ENCODE measurements at places on chromosomes 12 and 14.

DNA sequence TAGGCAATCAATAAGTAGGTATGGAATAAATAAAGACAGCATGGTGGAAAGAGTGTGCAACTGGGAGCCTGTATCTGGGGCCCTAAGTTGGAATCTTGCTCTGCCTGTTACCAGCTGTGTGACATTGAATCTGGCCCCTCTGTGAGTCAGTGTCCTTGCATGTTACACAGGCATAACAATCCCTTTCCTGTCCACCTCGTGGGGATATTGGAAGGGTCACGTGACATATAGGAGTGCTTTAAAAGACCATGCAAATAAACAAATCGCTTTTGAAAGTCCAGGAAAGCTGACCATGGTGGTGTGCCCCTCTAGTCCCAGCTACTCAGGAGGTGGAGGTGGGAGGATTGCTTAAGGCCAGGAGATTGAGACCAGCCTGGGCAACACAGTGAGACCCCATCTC lies 51.1 kb upstream of the VRK1 start:
- no peak for DNase-seq
- no peak overlapping the region for H3K4me3 ChIP-seq
- peaks cover 3% of the 10 kb centered on the region for H3K4me1 ChIP-seq
- no peaks in the 10 kb centered on the region for H3K36me3 ChIP-seq

- no peak overlapping the region for H3K4me3 ChIP-seq
- peak overlapping the region; percentile 48 for H3K27ac ChIP-seq
- no peaks in the 10 kb centered on the region for H3K36me3 ChIP-seq
- DNase-seq, result peak; percentile 36
- H3K4me1 ChIP-seq, result no peaks in the 10 kb centered on the region
These were observed 435.0 kb downstream of the GXYLT1 start for GRCh38 chr12:41709463-41710285.

DNA sequence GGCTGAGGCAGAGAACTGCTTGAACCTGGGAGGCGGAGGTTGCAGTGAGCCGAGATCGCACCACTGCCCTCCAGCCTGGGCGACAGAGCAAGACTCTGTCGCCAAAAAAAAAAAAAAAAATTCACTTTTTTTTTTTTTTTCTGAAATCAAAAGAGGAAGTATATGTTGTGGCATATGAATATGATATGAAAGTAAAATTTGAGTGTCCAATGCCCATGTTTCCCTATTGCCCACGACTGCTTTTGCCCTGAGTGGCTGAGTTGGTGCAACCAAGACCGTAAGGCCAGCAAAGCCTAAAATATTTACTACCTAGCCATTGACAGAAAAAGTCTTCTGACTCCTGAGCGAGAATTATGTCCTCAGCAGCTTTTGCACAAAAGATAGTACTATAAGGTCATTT lies 101.7 kb upstream of the PARP11 start:
- H3K27ac ChIP-seq, result no peak overlapping the region
- no peaks in the 10 kb centered on the region for H3K4me1 ChIP-seq
- H3K4me3 ChIP-seq, result no peak overlapping the region
- DNase-seq, result no peak
- no peaks in the 10 kb centered on the region for H3K36me3 ChIP-seq

GRCh38 chr14:23406244-23406643 lies 1.8 kb downstream of the MYH6 start:
- H3K27ac ChIP-seq, result no peak overlapping the region
- no peaks in the 10 kb centered on the region for H3K36me3 ChIP-seq
- DNase-seq, result no peak
- no peak overlapping the region for H3K4me3 ChIP-seq
- no peaks in the 10 kb centered on the region for H3K27me3 ChIP-seq
- H3K4me1 ChIP-seq, result no peaks in the 10 kb centered on the region

- DNase-seq, result no peak
- no peaks in the 10 kb centered on the region for H3K36me3 ChIP-seq
- no peak overlapping the region for H3K27ac ChIP-seq
- H3K4me1 ChIP-seq, result no peaks in the 10 kb centered on the region
- H3K4me3 ChIP-seq, result no peak overlapping the region
- no peaks in the 10 kb centered on the region for H3K27me3 ChIP-seq
These were observed 54.1 kb downstream of the CEP83 start for GRCh38 chr12:94405413-94406116.

- H3K27me3 ChIP-seq, result no peaks in the 10 kb centered on the region
- DNase-seq, result peak; percentile 35
- H3K36me3 ChIP-seq, result no peaks in the 10 kb centered on the region
- no peak overlapping the region for H3K27ac ChIP-seq
These were observed 220.1 kb downstream of the SOX5 start for GRCh38 chr12:23729359-23729758.

GRCh38 chr12:27549801-27550652 lies 26.0 kb downstream of the PPFIBP1 start:
- DNase-seq, result peak; percentile 99
- no peaks in the 10 kb centered on the region for H3K27me3 ChIP-seq
- H3K27ac ChIP-seq, result peak overlapping the region; percentile 95
- H3K4me1 ChIP-seq, result peaks cover 55% of the 10 kb centered on the region

DNA sequence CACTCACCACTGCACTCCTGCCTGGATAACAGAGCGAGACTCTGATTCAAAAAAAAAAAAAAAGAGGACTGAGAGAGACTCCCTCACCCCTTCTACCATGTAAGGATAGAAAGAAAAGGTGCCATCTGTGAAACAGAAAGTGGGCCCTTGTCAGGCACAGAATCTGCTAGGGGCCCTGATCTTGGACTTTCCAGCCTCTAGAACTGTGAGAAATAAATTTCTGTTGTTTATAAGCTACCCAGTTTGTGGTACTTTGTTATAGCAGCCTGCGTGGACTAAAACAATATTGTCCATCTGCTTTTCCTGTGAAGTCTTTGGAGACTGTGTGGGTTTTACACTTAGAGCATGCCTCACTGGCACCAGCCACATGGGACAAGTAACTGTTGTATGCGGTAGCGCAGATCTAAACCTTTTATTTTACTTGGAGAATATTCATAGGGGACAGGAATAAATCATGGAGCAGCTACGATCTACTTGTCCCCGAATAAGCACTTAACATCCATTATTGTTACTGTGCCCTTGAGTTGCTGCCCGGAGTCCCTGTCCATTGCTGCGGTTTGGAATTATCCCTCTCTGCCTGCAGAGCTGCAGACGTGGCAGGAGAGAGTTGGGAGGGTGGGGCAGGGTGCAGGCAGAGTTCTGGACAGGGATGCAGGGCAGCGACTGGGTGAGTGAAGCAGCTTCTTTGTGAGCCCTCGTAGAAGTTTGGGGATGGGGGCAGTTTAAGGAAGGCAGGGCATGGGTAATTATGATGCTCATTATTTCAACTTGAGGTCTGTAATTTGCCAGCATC lies 52.4 kb upstream of the STON2 start:
- no peak for DNase-seq
- no peak overlapping the region for H3K4me3 ChIP-seq
- peaks cover 16% of the 10 kb centered on the region for H3K27me3 ChIP-seq

- H3K4me3 ChIP-seq, result no peak overlapping the region
- no peak for DNase-seq
- H3K27ac ChIP-seq, result no peak overlapping the region
- H3K4me1 ChIP-seq, result no peaks in the 10 kb centered on the region
- no peaks in the 10 kb centered on the region for H3K27me3 ChIP-seq
These were observed 26.4 kb downstream of the CMKLR1 start for GRCh38 chr12:108312693-108313189.

- H3K27ac ChIP-seq, result no peak overlapping the region
- H3K4me1 ChIP-seq, result no peaks in the 10 kb centered on the region
- DNase-seq, result no peak
- no peaks in the 10 kb centered on the region for H3K36me3 ChIP-seq
- no peak overlapping the region for H3K4me3 ChIP-seq
These were observed 13.3 kb downstream of the LIN7A start for GRCh38 chr12:80924437-80924836.

DNA sequence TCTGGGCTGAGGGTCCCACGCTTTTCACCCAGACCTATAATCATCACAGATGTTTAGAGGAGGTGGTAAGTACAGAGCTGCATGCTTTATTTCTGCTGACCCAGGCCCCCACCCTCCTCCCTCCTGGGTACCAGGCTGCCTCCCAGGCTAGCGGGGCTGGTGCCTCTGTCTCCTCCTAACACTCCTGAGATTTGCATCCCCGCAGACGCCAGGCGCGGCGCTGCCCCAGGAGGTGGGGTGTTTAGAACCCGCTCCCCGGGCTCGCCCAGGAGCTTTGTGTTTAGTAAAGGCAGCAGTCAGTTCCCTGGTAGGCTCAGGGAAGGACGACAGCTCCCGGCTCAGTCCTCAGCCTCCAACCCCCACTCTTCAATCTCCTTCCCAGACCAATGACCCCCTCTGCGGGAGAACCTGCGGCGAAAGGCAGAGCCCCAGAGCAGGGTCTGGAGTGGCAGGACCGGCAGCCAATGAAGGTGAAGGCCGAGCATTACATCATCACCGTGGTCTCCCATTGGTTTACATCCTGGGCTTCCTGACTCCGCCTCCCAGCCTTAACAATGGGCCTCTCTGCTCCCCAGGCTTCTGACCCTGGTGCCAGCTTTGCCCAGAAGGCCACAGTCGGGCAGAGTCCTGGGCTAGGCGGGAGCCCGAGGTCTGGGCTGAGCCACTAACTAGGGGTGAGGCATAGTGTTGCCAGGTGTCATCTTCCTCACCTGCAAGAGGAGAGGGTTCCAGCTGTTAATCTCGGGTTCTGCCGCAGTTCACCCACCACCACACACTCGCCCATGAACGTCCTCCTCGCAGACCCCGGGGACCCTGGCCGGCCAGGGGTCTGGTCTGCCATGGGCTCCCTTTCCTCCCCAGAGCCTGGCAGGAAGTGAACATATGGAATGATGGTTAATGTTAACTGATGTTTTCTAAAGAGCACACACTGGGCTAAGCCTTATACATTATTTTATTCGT lies 57.5 kb downstream of the CALM1 start:
- no peaks in the 10 kb centered on the region for H3K36me3 ChIP-seq
- peaks cover 4% of the 10 kb centered on the region for H3K4me1 ChIP-seq
- H3K27ac ChIP-seq, result no peak overlapping the region

Measured in astrocyte (in vitro differentiated cells and primary cell).